MG63 (cell line): ENCODE measurements at places on chromosomes 7 and 10. TPM values are rescaled to one million over a fixed set of nuclear protein-coding genes. Genes with fewer than 3 reads are reported as not detected.

- no peak for DNase-seq
Observed at GRCh38 chr10:32269343-32270100, 77.4 kb downstream of the EPC1 start.

DNA sequence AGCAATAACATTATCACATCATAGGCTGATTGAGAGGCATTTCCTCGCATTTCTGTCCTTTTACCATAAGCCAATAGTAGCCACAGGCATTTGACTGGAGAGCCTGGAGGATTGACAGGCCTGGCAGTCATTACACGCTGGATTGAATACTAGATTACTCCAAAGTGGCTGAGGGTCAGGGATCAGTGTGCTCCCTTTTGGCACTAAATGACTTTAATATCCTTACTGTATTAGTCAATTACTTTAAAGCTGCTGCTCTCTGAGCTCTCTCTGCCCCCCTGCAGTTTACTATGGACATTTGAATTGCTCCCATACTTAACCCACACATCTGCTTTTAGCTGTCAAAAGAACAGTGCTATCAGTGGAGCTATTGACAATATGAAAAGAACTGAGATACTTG, 302.0 kb downstream of the TFEC start:
- no peak for DNase-seq

- DNase-seq, result no peak
Observed at GRCh38 chr7:131471250-131472004, 85.0 kb downstream of the PODXL start.

DNA sequence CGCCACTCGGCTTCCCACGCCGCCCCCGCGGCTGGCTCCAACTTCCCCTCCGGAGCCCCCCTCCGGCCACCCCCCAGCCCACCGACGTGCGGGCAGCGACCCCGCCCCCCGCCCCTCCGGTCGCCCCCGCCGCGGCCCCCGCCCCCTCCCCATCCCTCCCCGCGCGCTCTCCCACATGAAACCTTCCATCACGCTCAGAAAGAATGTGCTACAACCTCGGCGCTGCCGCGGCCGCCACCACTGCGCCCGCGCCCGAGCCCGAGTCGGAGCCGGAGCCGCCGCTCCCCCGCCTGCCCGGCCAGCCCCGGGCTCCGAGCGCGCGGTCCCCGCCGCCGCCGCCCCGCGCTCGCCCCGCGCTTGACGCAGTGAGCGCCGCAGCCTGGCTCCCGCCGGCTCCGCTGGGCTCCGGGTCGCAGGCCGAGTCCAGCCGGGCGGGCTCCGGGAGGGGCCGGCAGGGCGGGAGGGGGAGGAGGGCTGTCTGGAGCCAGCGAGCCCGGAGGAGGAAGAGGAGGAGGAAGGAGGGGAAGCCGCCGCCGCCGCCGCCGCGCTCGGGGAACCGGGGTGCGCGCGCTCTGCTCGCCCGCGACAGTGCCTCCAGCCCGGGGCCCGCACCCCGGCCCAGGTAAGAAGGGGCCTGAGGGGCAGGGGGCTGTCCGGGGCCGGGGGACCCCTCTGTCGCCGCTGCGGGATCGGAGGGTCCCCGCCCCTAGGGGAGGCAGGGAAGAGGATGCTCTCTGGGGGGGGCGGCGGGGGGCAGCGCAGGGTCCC, 4.3 kb upstream of the ELFN1 start:
- DNase-seq, result peak; percentile 54

The GTF2I gene
- total RNA-seq, result 57.8 and 144 TPM in 2 replicates

The ANXA8 gene
- total RNA-seq, result 2.5 TPM in 1 of 2 replicates, not detected in the other

- DNase-seq, result no peak
Observed at GRCh38 chr7:66205741-66206090, 582 bp downstream of the TPST1 start.

The SH2D4B gene
- total RNA-seq, result not detected in 2 replicates

- DNase-seq, result no peak
Observed at GRCh38 chr7:672891-673290, 53.6 kb upstream of the DNAAF5 start.

The HOGA1 gene
- 5.0 and 6.7 TPM in 2 replicates for total RNA-seq

- peak; percentile 15 for DNase-seq
Observed at GRCh38 chr10:60235001-60235400, 154.7 kb downstream of the ANK3 start.

The C10orf67 gene
- not detected in 2 replicates for total RNA-seq

GRCh38 chr7:55192723-55193122, 172.4 kb upstream of the LANCL2 start:
- DNase-seq, result peak; percentile 68

The ADK gene
- total RNA-seq, result 18.1 and 26.5 TPM in 2 replicates

The NUP42 gene
- total RNA-seq, result 19.4 and 29.4 TPM in 2 replicates

GRCh38 chr7:47496056-47496665, 85.8 kb downstream of the TNS3 start:
- DNase-seq, result no peak

DNA sequence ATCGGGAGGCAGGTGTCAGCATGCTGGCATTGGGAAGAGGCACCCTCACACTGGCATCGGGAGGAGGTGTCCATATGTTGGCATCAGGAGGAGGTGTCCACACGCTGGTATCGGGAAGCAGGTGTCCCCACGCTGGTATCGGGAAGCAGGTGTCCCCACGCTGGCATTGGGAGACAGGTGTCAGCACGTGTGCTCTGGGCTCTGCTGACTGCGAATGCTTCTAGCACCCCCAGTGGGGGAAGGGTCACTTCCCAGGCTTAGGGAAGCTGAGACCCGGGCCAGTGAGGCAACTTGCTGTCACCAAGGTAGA, 92.5 kb upstream of the IKZF1 start:
- no peak for DNase-seq

The CCZ1B gene
- total RNA-seq, result 5.8 and 15.5 TPM in 2 replicates

DNA sequence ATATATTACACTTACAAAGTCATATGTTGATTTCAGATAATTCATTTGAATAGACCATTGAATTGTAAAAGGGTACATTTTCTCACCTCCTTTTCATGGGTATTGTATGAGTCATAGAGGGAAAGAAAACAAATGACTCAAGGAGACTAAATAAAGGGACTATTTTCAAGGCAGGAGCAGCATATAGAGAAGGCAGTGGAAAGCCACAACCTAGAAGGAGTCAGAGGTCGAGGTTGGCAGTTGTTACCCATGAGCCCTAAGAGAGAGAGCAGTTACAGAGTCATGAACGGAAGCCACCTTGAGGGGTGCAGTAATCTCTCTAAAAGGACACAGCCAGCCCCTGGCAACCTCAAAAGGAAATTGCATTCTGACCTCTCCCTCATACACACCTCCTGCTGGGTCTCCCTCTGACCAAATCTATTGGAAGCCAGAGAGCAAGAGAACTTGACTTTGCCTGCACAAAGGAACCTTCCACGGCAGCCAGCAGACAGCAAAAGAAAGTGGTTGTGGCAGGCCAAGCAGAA, 137.9 kb downstream of the GRM8 start:
- no peak for DNase-seq

The CYP2E1 gene
- total RNA-seq, result 0.99 TPM in 1 of 2 replicates, not detected in the other

GRCh38 chr10:43842496-43842895, 193.8 kb upstream of the ZNF32 start:
- DNase-seq, result no peak

DNA sequence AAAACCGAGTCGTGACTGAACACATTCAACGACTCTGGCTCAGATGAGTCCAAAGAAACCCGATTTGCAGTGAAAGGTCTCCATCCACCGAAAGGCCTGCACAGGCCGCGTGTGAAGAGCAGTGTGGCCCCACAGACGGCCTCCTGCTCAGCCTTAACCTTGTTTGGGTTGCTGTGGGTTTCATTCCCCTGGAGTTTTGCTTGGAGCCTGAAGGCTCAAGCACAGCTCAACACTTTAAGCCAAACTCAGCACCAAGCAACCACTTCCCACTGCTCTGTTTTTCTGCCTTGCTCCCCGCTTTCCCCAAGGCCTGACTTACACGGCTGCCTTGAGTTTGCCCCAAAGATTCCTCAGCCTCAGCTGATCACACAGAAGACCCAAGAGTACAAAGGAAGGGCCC, 398.2 kb upstream of the NFE2L3 start:
- DNase-seq, result no peak

DNA sequence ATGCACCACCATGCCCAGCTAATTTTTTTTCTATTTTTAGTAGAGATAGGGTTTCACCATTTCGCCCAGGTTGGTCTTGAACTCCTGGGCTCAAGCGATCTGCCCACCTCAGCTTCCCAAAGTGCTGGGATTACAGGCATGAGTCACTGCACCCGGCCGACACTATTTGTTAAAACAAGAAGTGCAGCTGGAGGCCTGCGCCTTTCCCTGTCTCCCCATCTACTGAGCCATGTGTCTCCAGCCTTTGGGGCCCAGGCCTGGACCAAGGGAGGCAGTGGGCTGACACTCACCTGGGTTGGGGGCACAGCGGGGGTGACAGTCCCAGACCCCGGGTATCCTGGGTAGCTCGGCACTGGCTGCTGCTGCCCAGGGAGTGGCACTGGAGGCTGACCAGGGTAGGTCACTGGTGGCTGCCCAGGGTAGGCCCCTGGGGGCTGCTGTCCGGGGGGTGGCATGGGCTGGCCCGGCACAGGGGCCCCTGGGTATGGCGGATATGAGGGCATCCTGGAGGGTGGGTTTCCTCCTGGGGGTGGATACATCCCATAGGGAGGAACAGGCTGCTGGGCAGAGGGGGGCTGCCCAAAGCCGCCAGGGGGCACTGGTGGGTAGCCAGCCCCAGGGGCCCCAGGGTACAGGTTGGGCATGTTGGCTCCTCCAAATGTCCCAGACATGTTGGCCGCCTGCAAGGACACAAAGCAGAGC, 36.3 kb downstream of the PLAC9 start:
- DNase-seq, result no peak

GRCh38 chr10:58838561-58839208, 326.0 kb downstream of the BICC1 start:
- no peak for DNase-seq

DNA sequence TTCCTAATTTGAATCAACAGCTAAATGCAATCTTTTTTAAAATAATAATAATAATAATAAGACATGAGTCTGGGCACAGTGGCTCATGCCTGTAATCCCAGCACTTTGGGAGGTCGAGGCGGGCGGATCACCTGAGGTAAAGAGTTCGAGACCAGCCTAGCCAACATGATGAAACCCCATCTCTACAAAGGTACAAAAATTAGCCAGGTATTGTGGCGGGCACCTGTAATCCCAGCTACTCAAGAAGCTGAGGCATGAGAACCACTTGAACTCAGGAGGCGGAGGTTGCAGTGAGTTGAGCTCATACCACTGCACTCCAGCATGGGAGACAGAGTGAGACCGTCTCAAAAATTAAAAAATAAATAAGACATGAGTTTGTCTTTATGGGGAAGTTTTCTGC, 3.9 kb downstream of the DIP2C start:
- no peak for DNase-seq

GRCh38 chr7:66183700-66184099, 21.4 kb upstream of the TPST1 start:
- DNase-seq, result peak; percentile 40

DNA sequence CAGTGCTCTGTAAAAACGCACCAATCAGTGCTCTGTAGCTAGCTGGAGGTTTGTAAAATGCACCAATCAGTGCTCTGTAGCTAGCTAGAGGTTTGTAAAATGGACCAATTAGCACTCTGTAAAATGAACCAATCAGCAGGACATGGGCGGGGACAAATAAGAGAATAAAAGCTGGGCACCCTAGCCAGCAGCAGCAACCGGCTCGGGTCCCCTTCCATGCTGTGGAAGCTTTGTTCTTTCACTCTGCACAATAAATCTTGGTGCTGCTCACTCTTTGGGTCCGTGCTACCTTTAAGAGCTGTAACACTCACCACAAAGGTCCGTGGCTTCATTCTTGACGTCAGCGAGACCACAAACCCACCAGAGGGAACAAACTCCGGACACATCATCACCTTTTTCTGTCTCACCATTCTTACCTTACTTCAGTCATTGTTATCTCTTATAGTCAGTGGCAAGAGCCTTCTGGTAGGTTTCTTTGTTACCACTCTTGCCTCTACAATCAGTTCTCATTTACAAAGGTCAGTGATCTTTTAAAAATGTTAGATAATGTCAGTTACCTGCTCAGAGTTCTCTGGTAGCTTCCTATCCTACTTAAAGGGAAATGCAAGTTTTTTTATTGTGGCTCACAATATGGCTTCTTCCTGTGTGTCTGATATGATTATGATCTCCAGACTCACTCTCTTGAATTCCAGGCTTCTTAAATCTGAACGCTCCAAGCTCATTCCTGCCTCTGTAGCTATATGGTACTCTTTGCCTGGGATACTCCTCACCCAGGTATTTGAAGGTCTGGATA, 4.5 kb downstream of the STAM start:
- DNase-seq, result no peak

DNA sequence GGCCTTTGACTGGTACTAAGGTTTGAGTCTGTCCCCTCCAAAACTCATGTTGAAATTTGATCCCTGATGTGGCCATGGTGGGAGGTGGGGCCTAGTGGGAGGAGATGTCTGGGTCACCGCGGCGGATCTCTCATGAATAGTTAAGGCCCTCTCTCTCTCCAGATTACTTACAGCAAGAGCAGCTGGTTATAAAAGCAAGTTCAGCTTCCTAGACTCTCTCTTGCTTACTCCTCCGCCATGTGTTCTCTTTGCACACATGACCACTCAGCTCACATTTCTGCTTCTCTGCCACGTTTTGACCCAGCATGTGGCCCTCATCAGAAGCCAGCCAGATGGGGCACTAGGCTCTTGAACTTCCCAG, 29.9 kb upstream of the ZMIZ1 start:
- DNase-seq, result no peak

DNA sequence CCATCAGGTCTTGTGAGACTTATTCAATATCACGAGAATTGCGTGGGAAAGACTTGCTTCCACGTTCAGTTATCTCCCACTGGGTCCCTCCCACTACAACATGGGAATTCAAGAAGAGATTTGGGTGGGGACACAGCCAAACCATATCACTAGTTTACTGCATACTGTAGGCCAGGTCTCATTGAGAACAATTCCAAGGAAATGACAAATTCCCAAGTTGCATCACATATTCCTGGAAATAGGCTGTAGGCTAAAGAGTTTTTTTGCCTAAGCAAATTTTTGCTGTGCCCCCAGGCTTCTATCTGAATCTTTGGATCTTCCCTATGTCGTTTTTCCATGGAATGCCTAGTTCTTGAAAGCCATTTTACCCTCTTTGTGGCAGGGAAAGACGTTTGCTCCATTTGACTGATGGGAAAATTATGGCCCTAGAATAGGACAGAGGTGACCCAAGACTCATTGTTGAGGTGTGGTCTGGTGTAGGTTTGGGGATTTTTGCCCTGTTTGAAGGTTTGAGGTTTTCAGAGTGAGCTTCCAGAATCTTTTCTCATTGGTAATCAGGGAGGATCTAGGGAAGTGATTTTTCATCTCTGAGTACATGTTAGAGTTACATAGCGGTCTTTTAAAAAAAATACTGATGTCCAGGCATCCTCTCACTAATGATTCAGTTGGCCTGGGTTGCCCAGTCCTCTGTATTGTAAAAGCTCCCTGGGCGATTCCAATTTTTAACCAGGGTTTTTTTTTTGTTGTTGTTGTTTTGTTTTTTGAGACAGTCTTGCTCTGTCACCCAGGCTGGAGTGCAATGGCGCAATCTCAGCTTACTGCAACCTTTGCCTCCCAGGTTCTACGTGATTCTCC, 44.4 kb downstream of the TACR2 start:
- DNase-seq, result no peak

GRCh38 chr10:55426138-55426537, 625.1 kb upstream of the PCDH15 start:
- no peak for DNase-seq

The SEMA3D gene
- 0.20 and 1.2 TPM in 2 replicates for total RNA-seq

- no peak for DNase-seq
Observed at GRCh38 chr10:131960631-131961046, 21.1 kb downstream of the BNIP3 start.

- peak; percentile 3 for DNase-seq
Observed at GRCh38 chr7:37448011-37448635, 541 bp downstream of the ELMO1 start.

- no peak for DNase-seq
Observed at GRCh38 chr7:91288208-91288824, 24.1 kb downstream of the FZD1 start.

GRCh38 chr7:64555046-64555445, 7.8 kb downstream of the ZNF680 start:
- no peak for DNase-seq

The TMEM178B gene
- total RNA-seq, result 0.10 TPM in 1 of 2 replicates, not detected in the other
